Stimulated activated CD4-positive, alpha-beta T cell treated with anti-CD3 and anti-CD28 coated beads, Interleukin-15, amount 100 ng/mL, for 1 hour (primary cell): ENCODE measurements at places on chromosomes 1 and 21.

DNA sequence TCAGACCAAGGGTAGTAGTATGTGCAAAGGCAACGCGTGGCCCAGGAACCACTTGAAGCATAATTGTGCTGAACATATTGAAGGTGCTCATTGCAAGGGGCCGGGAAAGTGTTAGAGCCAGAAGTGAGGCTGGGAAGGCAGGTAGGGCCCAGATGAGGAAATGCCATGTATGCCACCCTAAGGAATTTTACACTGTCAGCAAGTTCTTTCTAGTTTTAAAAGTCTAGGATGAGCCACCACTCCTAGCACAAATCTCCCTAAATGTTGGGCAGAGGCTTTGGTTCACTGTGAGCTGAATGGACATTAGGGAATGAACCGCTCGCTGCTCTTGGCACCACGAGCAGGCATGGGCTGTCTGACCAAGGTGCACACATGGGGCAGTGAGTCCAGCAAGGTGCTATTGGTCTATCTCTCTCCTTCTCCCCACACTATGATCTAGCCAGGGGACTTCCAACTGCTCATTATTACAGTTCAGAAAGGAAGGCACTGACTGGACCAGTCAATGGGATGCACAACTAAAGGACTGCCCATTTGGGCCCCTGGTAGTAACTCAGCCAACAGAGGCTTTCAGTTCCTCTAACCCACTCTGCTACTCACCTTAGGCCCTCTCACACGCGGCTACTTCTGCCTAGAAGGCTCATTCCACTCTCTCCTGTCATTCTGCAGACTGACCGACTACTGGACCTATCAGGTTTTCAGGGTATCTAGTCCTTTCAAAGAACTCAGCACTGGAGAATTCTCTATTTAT, 2.0 kb downstream of the KANK4 start:
- DNase-seq = no peak

DNA sequence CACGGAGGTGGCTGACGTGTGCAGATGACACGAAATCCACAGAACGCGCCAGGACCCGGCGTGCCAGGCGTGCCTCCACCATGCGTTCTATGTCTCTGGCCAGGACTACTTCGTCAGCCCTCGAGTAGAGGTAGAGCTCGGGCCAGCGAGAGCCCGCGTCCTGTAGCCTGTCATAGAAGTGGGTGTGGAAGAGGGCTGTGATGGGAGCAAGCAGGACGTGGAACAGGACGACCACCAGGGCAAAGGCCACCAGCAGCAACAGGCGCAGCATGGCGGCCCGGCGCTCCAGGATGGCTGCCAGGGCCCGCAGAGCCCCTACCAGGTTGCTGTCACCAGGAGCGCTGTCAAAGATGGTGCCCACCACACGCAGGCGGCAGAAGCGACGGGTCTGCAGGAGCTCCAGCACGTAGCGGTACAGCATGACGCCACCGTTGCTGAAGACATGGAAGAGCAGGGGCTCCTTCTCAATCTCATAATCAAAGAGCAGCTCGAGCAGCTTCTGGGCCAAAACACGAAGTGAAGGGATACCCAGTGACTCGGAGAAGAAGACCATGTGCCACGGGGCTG, 19.6 kb downstream of the TMEM53 start:
- no peak for DNase-seq

DNA sequence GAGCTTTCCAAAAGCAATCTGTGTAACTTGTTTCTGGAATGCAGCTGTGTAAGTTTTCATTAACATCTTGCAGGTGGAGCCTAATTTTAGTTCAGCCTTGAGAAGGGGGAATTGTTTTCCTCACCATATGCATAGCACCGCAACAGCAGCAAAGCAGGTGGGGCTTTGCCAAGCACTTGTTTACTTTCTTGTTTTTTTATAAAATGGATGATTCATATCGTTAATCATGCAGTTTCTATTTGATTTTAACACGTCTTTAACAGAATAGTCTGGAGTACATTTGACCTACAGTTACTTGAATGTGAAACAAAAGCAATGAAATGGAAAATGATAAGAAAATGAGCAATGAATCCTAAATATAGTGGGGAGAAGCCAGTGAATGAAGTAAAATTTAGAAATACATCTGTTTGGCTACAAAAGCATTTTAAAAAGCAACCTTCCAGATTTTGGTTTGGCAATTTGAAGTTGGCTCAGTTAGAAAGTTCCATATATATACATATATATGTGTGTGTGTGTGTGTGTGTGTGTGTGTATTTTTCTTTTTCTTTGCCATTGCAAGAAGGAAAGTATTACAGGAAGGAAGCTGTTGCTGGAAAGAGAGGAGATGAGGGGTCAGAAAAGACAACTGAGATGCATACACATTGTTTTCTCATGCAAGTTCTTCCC, 119.0 kb upstream of the ADGRL2 start:
- DNase-seq = no peak

GRCh38 chr1:153796786-153797659, 21.8 kb downstream of the SLC27A3 start:
- DNase-seq = peak; percentile 58

GRCh38 chr1:24609949-24610517, 33.1 kb upstream of the SRRM1 start:
- no peak for DNase-seq

GRCh38 chr1:113027007-113027406, 46.0 kb upstream of the LRIG2 start:
- DNase-seq = no peak

GRCh38 chr1:17232759-17233661, 15.9 kb upstream of the PADI3 start:
- no peak for DNase-seq

DNA sequence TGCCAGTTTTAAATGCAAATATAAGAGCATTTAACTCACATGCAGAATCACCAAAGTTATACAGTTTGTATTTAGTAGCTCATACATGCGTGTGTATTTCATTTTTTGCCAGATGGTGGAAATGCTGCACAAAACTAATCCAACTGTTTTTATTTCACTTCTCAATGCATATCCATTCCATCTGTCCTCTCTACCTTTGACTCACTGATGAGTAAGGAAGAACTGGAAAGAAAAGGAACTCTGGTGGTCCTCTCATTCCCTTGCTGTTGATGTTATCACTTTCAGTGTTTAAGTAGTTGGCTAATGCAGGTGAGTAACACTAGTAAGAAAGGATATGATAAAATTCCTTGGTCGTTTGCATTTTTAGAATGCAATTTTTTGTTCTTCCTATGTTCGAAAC, 5.7 kb upstream of the SLC1A7 start:
- DNase-seq = no peak

DNA sequence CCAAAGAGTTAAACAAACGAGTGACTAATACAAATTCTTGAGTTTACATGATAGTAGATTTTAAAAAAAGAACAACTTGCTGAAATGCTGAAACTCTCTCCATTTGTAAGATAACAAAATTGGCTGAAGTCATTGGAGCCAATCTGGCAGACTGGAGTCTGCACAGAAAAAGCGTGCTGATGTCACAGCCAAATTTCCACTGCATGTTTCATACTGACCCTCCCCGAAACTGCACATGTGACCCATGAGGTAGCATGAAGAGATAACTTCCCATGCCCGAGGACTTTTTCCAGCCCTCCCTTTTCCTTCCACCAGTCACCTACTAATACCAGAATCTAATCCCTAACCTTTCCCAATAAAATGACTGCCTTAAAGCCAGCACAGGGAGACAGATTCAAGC, 1.2 kb upstream of the LELP1 start:
- no peak for DNase-seq

- no peak for DNase-seq
Observed at GRCh38 chr1:201172326-201172725, 18.1 kb upstream of the TMEM9 start.

GRCh38 chr1:194952171-194952570, 1656.1 kb downstream of the KCNT2 start:
- DNase-seq = no peak

- no peak for DNase-seq
Observed at GRCh38 chr1:184494929-184495328, 108.1 kb downstream of the C1orf21 start.

GRCh38 chr1:114379987-114380386, 131.0 kb downstream of the TRIM33 start:
- no peak for DNase-seq

- DNase-seq = no peak
Observed at GRCh38 chr1:177948336-177948972, 21.4 kb downstream of the SEC16B start.

DNA sequence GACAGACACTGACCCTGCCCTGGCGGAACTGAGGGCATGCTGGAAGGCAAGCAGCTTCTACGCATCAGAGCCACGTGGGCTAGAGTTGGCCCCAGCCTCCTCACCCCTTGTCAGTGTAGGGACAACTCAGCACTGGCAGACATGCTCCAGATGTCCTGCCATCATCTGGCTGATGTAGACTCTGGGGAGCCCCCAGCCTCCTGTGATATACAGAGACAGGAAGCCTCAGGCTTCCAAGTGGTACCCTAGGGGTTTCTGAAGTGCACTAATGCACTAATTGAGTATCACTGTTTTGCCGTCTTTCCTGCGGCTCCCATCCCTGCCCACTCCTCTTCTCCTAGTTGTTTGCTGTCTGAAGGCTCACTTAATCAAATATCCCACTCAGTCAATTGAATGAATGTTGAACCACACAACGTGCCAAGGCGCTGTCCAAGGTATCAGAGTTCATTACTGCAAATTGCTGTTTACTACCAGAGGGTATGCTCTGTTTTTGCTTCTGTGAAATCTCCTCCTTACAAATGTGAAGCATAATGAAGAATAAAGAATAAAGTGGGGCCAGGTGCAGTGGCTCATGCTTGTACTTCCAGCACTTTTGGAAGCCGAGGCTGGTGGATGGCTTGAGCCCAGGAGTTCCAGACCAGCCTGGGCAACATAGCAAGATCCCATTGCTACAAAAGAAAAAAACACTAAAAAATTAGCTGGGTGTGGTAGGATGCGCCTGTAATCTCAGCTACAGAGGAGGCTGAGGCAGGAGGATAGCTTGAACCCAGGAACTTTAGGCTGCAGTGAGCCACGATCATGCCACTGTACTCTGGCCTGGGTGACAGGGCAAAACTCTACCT, 76.4 kb upstream of the ZBTB18 start:
- DNase-seq = no peak

- DNase-seq = no peak
Observed at GRCh38 chr1:204523605-204524215, 7.5 kb downstream of the MDM4 start.

DNA sequence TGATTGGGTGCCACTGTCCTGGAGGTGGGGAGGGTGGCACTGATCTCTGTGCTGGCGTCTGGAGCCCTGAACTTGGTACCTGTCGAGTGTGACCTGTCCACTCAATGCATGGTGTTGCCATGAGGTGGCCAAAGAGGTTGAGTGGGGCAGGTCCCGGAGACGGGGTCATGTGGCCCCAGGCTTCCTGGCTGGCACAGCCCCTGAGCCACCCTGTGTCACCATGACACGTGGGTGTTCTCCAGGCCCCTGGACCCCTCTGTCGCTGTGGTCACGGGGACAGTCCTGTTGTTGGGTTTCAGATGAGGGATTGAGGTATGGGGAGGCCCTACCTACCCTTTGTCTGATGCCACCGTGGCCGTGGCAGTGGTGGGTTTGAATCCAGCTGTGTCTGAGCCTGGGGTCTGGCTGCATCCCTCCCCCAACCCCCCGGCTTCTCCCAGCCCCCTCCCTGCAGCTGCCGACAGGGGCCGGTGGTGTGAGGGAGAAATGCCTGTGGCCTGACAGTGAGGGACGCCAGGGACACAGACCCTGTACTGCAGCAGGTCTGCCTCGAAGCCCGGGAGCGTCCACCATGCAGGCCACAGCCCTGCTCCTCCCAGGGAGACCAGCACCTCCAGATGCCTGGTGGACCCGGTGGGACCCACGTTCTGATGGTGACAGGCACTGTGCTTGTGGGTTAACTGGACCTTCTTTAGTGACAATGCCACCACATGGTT, 12.0 kb downstream of the TRPM2 start:
- DNase-seq = no peak

GRCh38 chr1:199101139-199101538, 462.3 kb downstream of the PTPRC start:
- DNase-seq = no peak

DNA sequence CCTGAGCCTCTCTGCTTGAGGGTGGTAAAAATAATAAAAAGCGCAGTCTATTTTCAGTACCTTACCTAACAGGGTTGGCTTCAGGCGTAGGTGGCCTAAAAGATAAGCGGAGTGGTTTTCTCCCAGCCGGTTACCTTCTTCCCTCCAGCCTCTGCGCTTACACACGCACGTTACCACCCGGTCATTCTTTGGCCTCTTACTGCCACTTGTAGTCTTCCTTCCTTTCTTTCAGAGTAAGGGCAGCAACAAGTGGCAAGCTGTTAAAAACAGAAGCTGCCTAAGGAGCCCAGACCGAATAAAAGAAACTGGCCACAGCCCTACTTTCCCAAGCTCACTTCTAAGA, 35.4 kb downstream of the CLCA1 start:
- DNase-seq = no peak

DNA sequence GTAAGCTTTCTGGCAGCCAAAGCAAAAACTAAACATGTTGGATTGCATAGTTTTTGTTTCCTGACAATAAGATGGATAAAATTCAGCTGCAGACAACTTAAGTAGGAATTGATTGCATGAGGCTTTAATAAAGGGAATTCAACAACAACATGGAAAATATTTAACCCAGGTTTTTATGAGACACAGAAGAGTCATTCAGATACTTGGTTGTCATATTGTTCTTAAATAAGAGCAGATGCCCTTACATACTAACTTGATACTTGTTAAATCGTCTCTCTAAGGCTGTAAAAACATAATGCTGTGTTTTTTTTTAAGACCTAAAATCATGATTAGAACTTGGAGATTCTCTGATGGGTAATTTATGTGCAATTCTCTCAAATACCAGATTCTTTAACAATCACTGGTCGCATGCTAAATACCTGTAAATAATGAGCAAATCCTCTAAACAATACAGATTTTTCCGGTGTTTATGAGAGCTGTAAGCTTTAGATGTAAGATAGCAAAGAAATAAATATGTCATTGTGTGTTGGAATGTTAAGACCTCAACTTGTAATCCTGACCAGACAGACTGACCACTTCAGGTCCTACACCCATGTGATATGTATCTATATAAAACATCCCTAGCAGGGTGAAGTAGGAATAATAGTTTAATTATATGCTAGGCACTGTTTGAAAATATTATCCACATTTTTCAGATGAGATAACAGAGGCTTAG, 37.8 kb upstream of the CD34 start:
- no peak for DNase-seq

DNA sequence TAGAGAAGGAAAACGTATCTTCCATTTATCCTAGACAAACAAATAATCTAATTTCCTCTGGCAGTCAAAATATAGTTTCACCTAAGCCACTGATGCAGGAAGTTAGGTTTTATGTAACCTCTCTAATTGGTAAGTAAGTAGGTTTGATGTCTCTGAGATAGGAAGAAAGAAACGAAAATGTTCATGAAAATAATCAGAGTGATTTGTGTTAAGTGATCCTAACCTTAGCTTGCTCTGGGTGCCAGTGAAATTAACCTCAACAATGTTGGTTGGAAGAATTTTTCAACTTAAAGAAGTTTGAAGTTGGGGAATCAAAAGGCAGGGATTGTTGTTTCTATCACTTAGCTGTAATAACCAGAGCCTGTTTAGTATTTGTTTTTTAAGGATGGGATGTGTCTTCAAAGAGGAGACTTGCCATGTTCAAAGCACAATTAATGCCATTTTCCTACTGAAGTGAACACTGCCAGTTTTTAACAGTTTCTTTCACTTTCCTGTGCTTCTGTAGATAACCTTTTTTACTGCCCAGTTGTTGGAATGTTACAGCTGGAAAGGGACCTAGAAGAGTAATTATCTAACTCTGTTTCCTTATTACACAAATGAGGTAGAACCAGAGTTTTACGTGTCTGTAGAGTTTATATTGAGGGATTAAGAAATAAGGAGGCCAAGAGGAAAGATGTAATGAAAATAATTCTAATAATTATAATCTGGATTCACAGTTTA, 18.4 kb downstream of the HIPK1 start:
- DNase-seq = no peak
